ENCODE measurements at places on chromosomes 6 and 20.

DNA sequence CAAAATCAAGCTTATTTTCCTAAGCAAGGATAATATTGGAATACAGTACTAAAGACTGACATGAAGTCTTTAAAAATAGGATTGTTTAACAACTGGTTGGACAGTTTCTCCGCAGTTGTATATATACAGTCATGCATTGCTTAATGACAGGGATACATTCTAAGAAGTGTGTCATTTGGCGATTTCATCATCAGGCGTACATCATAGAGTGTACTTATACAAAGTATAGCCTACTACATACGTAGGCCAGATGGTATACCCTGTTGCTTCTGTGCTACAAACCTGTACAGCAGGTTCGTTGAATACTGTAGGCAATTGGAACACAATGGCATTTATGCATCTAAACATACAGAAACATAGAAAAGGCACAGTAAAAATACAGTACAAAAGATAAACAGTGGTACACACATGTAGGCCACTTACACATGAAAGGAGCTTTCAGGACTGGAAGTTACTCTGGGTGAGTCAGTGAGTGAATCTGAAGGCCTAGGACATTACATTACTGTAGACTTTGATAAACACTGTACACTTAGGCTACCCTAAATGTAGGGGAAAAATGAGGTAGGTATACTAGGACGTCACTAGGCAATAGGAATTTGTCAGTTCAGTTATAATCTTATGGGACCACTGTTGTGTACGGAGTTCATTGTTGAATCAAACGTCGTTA is 20.1 kb downstream of the HECA start:
- no peak for DNase-seq

DNA sequence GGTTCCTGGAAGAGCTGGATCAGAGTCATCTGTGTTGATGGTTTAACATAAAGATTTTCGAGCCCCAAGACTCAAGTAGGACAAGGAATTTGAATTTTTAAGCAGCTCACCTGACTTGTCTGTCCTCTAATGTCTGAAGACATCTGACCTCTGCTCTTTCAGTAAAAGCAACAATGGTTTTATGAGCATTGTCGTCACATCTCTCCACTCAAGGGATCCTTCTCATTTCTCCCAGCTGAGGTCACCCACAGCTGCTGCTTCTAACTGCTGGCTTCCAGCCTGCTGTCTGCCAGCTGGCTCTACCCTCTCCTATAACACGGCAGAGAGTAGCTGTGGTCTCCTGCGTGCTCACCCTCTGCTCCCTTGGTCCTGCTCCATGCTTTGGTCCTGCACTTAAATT is 24.7 kb upstream of the HDAC2 start:
- peak; percentile 53 for DNase-seq

- no peak for DNase-seq
These were observed 1124.0 kb downstream of the GRIK2 start for GRCh38 chr6:102517506-102517905.

- DNase-seq, result no peak
These were observed 19.9 kb upstream of the NANP start for GRCh38 chr20:25643716-25644115.

- no peak for DNase-seq
These were observed 6.2 kb downstream of the ITCH start for GRCh38 chr20:34369265-34369664.

- DNase-seq, result no peak
These were observed 93.2 kb downstream of the PSMG4 start for GRCh38 chr6:3351829-3352524.
